ENCODE measurements at places on chromosomes 6 and 20. TPM values are rescaled to one million over a fixed set of nuclear protein-coding genes. Genes with fewer than 3 reads are reported as not detected.
A peak's percentile ranks its signal among the peaks of the same experiment; 100 is the strongest.

Gene RALGAPA2
- 19.2 TPM for total RNA-seq

Gene FKBP1C
- 0.46 TPM for total RNA-seq

Gene C2
- total RNA-seq, result 2.4 TPM

Gene PPP1R3G
- 1.1 TPM for total RNA-seq

Gene STMND1
- 0.26 TPM for total RNA-seq

GRCh38 chr6:41222513-41222912, 5.6 kb upstream of the TREML4 start:
- no peaks in the 10 kb centered on the region for H3K36me3 ChIP-seq
- peaks cover 4% of the 10 kb centered on the region for H3K27me3 ChIP-seq
- H3K4me3 ChIP-seq, result no peak overlapping the region
- no peak for DNase-seq
- no peak overlapping the region for H3K27ac ChIP-seq

GRCh38 chr6:69084746-69085335, 449.8 kb downstream of the ADGRB3 start:
- no peak overlapping the region for H3K27ac ChIP-seq
- no peak for DNase-seq
- H3K36me3 ChIP-seq, result no peaks in the 10 kb centered on the region
- H3K4me1 ChIP-seq, result no peaks in the 10 kb centered on the region

- no peak for DNase-seq
- H3K4me3 ChIP-seq, result no peak overlapping the region
- H3K27ac ChIP-seq, result no peak overlapping the region
- no peaks in the 10 kb centered on the region for H3K36me3 ChIP-seq
- no peaks in the 10 kb centered on the region for H3K4me1 ChIP-seq
These were observed 652.1 kb upstream of the SLC35B3 start for GRCh38 chr6:9087470-9087869.

GRCh38 chr6:66344796-66345195, 637.8 kb upstream of the EYS start:
- H3K4me1 ChIP-seq, result no peaks in the 10 kb centered on the region
- H3K27me3 ChIP-seq, result no peaks in the 10 kb centered on the region
- no peaks in the 10 kb centered on the region for H3K36me3 ChIP-seq
- H3K4me3 ChIP-seq, result no peak overlapping the region
- H3K27ac ChIP-seq, result no peak overlapping the region
- no peak for DNase-seq

GRCh38 chr6:41193171-41193734, 7.7 kb downstream of the TREML2 start:
- no peak overlapping the region for H3K4me3 ChIP-seq
- H3K27ac ChIP-seq, result no peak overlapping the region
- H3K4me1 ChIP-seq, result no peaks in the 10 kb centered on the region
- H3K27me3 ChIP-seq, result peaks cover 73% of the 10 kb centered on the region
- no peak for DNase-seq

DNA sequence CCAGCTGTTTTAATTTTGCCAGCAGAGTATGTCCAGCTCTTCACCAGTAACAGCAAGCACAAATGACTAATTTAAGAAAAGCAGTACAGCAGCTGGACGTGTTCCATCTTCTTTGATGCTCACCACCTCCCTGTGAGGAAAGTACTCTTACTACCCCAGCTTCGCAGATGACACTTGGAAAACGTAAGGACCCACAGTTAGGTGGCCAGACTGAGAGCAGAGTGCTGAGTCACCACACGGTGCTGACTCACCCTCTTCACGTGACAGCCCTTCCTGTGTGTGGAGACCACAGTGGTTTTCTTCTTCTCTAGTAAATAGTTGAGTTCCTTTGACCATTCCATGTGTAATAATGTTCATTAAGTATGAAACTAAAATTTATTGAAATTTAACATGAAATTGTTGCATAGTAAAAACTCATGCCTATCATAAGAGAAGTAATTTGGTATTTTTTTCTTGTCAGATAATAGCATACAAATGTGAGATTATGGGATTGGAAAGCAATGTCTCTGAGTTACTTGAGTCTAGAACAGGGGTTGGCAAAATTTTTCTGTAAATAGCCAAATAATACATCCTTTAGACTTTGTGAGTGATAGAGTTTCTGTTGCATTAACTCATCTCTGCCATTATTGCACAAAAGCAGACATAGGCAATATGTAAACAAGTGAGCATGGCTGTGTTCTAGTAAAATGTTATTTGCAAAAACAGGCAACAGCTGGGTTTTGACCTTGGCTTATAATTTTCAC, 76.6 kb downstream of the SLX4IP start:
- H3K36me3 ChIP-seq, result no peaks in the 10 kb centered on the region
- peaks cover 17% of the 10 kb centered on the region for H3K4me1 ChIP-seq
- no peaks in the 10 kb centered on the region for H3K27me3 ChIP-seq
- H3K27ac ChIP-seq, result peak overlapping the region; percentile 82
- H3K4me3 ChIP-seq, result no peak overlapping the region

DNA sequence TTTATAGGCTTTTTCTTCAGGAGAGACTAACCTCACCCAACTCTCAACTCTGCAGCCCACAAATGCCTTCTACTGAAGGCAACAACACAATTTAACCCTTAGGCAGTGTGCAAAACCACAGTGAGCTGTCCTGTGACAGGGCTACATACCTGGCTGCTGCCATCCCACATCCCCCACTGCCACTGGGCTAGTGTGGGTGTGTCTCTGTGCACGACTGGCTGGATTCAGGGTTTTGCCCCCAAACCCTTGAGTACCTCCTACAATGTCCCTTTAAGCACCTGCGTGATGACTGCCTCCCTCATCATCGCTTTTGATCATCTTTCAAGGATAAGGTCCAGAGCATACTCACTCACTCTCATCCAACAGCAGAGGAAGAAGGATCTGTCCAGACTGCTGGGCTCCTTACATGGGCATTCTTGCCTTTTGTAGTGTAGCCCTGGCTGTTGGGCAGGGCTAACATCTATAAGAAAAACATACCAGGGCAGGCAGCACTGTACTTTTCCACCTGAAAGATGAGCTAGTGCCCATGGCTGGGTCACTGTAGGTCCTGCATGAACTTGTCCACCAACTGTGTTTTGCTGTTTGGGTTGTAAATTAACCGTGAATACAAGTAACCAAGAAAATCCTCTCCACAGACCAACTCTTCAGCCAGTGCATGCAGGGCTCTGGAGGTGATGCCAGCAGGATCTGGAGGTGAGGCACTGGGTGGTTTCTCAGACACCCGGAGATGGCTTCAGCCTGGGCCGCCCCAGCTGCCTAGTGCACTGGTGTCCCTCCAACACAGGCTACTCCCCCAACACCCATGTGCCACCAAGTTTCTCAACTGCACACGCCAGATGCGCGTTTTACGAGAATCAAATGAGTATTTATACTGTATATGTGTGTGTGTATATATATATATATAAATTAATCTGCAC, 45.2 kb downstream of the PLCG1 start:
- DNase-seq, result no peak
- no peaks in the 10 kb centered on the region for H3K36me3 ChIP-seq

GRCh38 chr6:74598462-74599393, 607.1 kb downstream of the COL12A1 start:
- no peaks in the 10 kb centered on the region for H3K36me3 ChIP-seq
- H3K4me1 ChIP-seq, result peaks cover 8% of the 10 kb centered on the region
- peak; percentile 48 for DNase-seq
- no peak overlapping the region for H3K4me3 ChIP-seq
- no peak overlapping the region for H3K27ac ChIP-seq
- H3K27me3 ChIP-seq, result no peaks in the 10 kb centered on the region

DNA sequence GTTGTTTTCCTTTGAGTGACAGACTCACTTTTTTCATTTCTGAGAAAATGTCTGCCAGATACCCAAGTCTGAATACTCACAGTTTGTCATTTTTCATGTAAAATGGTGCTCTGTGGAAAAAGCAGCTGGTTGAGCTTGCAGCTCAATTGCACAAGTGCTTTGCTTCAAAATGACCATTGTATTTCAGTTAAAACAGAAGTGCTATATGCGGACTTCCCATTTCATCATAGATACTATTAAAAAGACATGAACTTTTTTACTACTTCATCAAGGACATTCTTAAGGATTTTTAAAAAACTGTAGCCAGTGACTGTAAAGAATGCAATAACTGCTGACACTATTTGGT, 61.5 kb downstream of the KCNS1 start:
- H3K36me3 ChIP-seq, result peaks cover 13% of the 10 kb centered on the region
- no peak for DNase-seq
- H3K27ac ChIP-seq, result no peak overlapping the region
- peaks cover 32% of the 10 kb centered on the region for H3K4me1 ChIP-seq

- DNase-seq, result no peak
- H3K36me3 ChIP-seq, result peaks cover 29% of the 10 kb centered on the region
- peaks cover 6% of the 10 kb centered on the region for H3K4me1 ChIP-seq
- H3K27ac ChIP-seq, result no peak overlapping the region
- no peak overlapping the region for H3K4me3 ChIP-seq
These were observed 75.4 kb upstream of the PBOV1 start for GRCh38 chr6:138293428-138294395.

Data from PC-9 (cell line).